Upper lobe of right lung (tissue), 1 donor: ENCODE measurements at places on chromosomes 2 and 18.

DNA sequence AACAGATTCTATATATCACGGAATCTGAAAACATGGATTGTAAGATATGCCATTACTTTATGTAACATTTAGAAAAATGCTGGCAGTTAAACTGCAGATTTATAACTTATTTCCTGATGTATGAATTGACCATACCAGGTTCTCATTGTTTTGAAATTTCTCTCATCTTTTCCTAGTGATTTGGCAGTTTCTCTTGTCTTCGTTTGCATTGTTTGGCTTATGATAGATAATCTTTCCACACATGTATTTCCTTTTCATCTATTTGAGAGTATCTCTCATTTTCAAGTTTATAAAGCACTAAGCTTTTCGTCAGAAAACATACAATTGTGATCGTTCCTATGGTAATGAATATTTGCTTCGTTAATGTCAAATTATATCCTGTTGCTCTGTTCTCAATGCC lies 16.3 kb downstream of the NBEAL1 start:
- DNase-seq, result no peak

DNA sequence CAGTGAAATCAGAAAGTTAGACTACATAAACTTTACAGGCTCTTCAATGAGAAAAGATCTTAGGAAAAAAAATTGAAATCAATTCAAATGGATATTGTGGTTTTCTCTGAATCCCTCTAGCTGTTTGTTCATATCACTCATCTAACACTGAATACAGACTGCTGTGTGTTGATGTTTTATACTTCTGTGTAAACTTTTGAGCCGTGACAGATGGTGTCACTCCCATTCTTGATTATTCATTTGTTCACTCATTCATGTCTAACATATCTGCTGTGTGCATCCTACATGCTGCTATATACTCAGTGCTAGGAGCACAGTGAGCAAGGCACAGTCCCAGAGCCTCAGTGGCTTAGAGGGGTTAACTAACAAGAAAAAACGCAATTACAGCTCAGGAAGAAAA lies 12.6 kb downstream of the KLHL23 start:
- no peak for DNase-seq

DNA sequence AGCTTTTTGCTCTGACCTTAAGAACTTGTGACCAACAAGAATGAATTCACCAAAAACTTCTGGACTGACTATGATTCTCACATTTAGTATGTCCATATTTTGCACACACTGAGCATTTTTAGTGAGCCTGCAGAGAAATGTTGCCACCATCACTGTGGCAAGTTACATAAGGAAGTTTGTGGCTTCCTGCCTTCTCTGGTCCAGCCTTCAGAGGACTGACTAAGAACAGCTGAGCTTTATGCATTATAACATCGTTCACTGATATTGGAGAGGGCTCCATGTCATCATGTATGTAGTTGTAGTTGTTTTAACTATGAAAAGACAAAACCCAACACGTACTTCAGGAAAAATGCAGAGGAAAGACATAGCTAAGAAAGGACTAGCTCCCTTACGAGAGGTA lies 218.0 kb upstream of the CRIM1 start:
- no peak for DNase-seq

- DNase-seq, result no peak
Observed at GRCh38 chr2:112050316-112050715, 4.8 kb upstream of the TMEM87B start.

- no peak for DNase-seq
Observed at GRCh38 chr2:28322456-28322855, 70.2 kb upstream of the FOSL2 start.

DNA sequence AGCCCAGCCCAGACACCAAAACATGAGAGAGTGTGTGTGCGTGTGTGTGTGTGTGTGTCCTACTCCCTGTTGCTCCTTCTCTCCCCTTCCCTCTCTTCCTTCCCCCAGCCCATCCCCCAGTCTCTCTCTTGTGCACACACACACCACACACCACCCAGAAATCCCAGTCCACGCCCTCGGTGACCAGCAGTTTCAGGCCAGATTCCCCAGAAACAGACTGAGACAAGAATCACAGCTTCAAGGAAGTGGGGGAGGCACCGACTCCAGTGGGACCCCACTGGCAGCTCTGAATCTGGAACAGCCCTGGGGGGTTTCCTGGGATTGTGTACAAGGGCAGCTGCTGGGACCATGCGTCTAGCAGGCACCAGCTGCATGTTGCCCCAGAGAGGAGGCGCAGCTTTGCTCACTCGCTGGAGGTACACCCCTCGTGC lies 113.5 kb downstream of the NDUFA10 start:
- DNase-seq, result no peak
